ENCODE measurements at places on chromosomes 7 and 10. TPM values are rescaled to one million over a fixed set of nuclear protein-coding genes. Genes with fewer than 3 reads are reported as not detected.

DNA sequence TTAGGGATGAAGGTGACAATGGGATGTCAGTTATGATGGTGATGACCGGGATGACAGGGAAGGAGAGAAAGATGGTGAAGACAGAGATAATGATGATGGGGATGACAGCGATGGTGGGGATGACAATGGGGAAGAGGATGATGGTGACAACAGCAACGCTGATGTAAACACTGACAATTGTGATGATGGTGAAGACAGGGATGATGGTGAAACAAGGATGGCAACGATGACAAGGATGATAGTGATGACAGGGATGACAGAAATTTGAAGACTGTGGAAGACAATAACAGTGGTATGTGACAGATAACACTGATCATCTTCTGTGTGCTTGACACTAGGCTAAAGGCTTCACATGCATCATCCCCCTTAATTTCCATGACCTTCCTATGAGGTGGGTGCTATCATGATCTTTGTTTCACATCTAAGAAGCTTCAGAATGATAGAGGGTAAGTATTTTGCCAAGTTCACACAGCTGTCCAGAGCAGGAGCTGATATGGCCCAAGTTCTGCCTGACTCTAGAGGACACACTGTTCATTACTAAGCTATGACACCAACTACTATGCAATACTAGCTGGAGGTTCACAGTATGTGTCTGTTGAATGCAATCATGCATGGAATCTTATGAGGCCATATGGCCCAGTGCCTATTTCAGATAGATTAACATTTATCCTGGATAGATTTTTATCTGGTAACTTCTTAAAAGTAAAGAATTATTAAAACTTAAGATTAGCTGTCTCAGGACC is 105.6 kb downstream of the RNLS start:
- H3K27ac ChIP-seq: no peak overlapping the region
- DNase-seq: no peak
- H3K4me1 ChIP-seq: no peaks in the 10 kb centered on the region
- no peaks in the 10 kb centered on the region for H3K27me3 ChIP-seq
- H3K4me3 ChIP-seq: no peak overlapping the region

DNA sequence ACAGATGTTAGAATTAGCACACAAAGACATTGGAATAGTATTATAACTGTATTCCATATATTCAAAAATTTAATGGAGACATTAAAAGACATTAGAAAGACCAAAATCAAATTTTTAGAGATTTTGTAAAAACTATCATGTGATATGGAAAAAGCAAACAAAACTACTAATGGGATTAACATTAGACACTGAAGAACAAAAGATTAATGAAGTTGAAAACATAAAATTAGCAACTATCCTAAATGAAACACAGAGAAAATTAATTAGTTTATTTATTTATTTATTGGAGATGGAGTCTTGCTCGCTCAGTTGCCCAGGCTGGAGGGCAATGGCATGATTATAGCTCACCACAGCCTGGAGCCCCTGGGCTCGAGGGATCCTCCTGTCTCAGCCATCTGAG is 158.8 kb downstream of the DOCK4 start:
- H3K27ac ChIP-seq: no peak overlapping the region
- H3K36me3 ChIP-seq: no peaks in the 10 kb centered on the region
- H3K4me3 ChIP-seq: no peak overlapping the region
- no peaks in the 10 kb centered on the region for H3K27me3 ChIP-seq
- DNase-seq: no peak

Gene HTR5A
- total RNA-seq: not detected

GRCh38 chr7:130985361-130985760 is 251.4 kb upstream of the KLF14 start:
- H3K27ac ChIP-seq: peak overlapping the region; percentile 49
- peaks cover 73% of the 10 kb centered on the region for H3K4me1 ChIP-seq
- peaks cover 30% of the 10 kb centered on the region for H3K36me3 ChIP-seq
- H3K27me3 ChIP-seq: no peaks in the 10 kb centered on the region
- H3K4me3 ChIP-seq: no peak overlapping the region

Gene GRID2IP
- total RNA-seq: 0.39 TPM

Gene THSD7A
- not detected for total RNA-seq

GRCh38 chr7:131424219-131424822 is 96.6 kb downstream of the MKLN1 start:
- no peaks in the 10 kb centered on the region for H3K4me1 ChIP-seq
- no peak overlapping the region for H3K4me3 ChIP-seq
- peaks cover 8% of the 10 kb centered on the region for H3K36me3 ChIP-seq
- peak; percentile 59 for DNase-seq

DNA sequence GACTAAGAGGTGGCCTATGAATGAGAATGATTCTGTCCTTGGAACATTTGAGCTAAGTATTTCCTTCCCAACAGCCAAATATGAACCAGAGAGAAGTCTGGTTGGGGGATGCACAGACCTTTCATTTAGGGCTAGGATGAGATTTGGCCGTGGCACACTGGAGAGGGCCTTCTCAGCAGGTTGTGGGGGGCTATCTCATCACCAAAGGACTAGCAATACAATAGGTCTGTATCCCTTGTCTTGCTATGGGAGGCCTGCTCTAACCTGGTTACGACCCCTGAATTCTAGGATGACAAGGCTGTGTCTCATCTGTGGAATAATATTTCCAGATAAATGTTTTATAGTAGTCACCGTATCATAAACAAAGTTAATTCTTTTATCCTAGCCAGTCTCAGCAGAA is 133.0 kb downstream of the CHRM2 start:
- H3K4me3 ChIP-seq: no peak overlapping the region
- H3K36me3 ChIP-seq: no peaks in the 10 kb centered on the region
- no peak overlapping the region for H3K27ac ChIP-seq
- no peak for DNase-seq

Gene HOXA11
- total RNA-seq: not detected

- DNase-seq: no peak
- peaks cover 11% of the 10 kb centered on the region for H3K4me1 ChIP-seq
- peaks cover 18% of the 10 kb centered on the region for H3K27me3 ChIP-seq
- H3K4me3 ChIP-seq: no peak overlapping the region
Measured at GRCh38 chr10:70254778-70255328, 21.6 kb upstream of the PPA1 start.

- no peak for DNase-seq
- no peaks in the 10 kb centered on the region for H3K27me3 ChIP-seq
- H3K4me1 ChIP-seq: peaks cover 15% of the 10 kb centered on the region
- no peak overlapping the region for H3K4me3 ChIP-seq
Measured at GRCh38 chr10:84306751-84307384, 21.5 kb upstream of the CCSER2 start.

DNA sequence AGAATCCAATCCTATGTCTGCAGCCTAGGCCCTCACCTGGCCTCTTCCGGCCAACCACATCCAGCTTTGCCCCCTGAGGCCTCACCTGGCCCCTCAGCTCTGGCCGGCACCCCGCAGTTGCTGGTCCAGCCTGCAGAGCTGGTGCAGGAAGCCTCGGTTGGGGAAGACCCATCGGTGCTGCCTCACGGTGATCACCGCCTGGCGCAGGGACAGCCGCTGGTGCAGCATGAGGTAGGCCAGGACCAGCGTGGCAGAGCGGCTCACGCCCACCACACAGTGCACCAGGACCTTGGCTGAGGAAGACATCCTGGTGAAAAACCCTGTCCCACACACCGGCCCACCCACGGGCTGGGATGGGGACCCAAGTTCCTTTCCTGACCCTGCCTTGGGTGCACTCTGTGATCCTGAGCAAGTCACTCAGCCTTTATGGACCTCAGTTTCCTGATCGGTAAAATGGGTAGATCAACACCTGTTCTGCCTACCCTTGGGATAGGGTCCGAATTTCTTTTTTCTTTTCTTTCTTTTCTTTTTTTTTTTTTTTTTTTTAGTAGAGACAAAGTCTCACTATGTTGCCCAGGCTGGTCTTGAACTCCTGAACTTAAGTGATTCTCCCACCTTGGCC is 5.8 kb upstream of the SAMD8 start:
- H3K36me3 ChIP-seq: no peaks in the 10 kb centered on the region
- no peak overlapping the region for H3K27ac ChIP-seq
- peaks cover 11% of the 10 kb centered on the region for H3K4me1 ChIP-seq

Gene MRPL32
- total RNA-seq: 60.7 TPM

Gene GNGT1
- not detected for total RNA-seq

Gene HABP2
- total RNA-seq: not detected

DNA sequence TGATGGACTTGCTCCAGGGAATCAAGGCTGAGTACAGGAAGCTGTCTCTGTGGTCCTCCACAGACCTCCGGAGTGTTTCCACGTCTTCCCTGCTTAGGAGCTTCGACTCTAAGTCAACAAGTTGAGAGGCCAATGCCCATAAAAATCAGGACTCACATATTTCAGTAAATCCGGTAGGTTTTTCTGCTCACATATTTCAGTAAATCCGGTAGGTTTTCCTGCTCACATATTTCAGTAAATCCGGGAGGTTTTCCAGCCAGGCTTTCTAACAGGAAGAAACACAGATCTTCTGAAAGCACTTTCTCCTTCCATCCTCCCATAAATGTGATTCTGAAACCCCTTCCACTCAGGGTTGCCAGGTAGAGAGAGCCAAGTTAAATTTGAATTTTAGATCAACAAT is 340.1 kb upstream of the SHH start:
- H3K36me3 ChIP-seq: no peaks in the 10 kb centered on the region
- no peaks in the 10 kb centered on the region for H3K27me3 ChIP-seq

DNA sequence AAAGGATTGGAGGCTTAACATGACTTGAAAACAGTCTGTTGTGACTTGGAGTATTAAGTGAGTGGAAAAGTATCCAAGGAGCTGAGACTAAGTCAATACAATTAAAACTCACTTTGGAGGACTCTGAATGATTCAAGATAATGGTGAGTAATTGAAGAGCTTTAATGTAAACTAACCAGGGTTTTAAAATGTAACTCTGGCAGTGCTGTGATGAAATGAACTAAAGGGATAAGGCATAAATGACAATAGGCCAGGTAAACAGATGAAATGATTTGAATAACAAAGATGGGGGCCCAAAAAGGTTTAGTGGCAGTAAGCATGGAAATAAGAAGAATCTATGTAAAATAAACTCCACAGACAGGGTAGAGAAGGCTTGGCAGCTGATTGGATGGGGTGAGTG is 316.5 kb upstream of the CACNA2D1 start:
- no peak overlapping the region for H3K4me3 ChIP-seq
- H3K36me3 ChIP-seq: no peaks in the 10 kb centered on the region
- no peaks in the 10 kb centered on the region for H3K27me3 ChIP-seq
- DNase-seq: no peak

DNA sequence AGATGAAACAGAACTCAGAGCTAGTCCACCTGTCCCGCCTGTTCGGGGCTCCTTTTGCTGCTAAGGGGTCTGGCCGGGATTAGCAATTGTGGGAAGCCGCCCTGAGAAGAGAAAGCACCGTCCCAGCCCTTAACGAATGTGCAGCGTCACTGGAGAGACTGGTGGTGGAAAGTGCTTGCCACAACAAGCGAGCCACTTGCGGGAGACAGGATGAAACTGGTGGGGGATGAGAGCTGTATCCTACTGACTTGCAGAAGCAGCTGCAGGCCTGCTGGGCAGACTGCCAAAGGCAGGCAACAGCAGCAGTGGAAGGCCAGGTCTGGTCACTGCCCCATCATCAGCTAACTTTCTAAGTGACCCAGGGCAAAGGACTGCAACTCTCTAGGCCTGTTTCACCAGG is 95.4 kb downstream of the FAM53B start:
- peak overlapping the region; percentile 78 for H3K27ac ChIP-seq
- H3K36me3 ChIP-seq: peaks cover 11% of the 10 kb centered on the region
- H3K4me1 ChIP-seq: peaks cover 100% of the 10 kb centered on the region
- H3K4me3 ChIP-seq: peak overlapping the region; percentile 35
- DNase-seq: peak; percentile 42

GRCh38 chr7:108034586-108034985 is 31.6 kb upstream of the LAMB1 start:
- H3K4me3 ChIP-seq: no peak overlapping the region
- no peak overlapping the region for H3K27ac ChIP-seq
- no peak for DNase-seq
- H3K27me3 ChIP-seq: no peaks in the 10 kb centered on the region
- H3K4me1 ChIP-seq: no peaks in the 10 kb centered on the region

Gene CLEC2L
- total RNA-seq: not detected

- H3K27ac ChIP-seq: no peak overlapping the region
- no peak for DNase-seq
- no peaks in the 10 kb centered on the region for H3K27me3 ChIP-seq
- H3K36me3 ChIP-seq: no peaks in the 10 kb centered on the region
- no peaks in the 10 kb centered on the region for H3K4me1 ChIP-seq
- H3K4me3 ChIP-seq: no peak overlapping the region
Measured at GRCh38 chr7:51633596-51633995, 317.0 kb upstream of the COBL start.

- H3K4me3 ChIP-seq: no peak overlapping the region
- no peak overlapping the region for H3K27ac ChIP-seq
- no peaks in the 10 kb centered on the region for H3K4me1 ChIP-seq
- no peaks in the 10 kb centered on the region for H3K27me3 ChIP-seq
- DNase-seq: no peak
Measured at GRCh38 chr7:90025771-90026170, 128.5 kb upstream of the STEAP1 start.

- H3K36me3 ChIP-seq: no peaks in the 10 kb centered on the region
- peak overlapping the region; percentile 85 for H3K4me3 ChIP-seq
- peaks cover 40% of the 10 kb centered on the region for H3K4me1 ChIP-seq
- no peaks in the 10 kb centered on the region for H3K27me3 ChIP-seq
- DNase-seq: peak; percentile 18
Measured at GRCh38 chr7:144835155-144835611, 670 bp downstream of the TPK1 start.

DNA sequence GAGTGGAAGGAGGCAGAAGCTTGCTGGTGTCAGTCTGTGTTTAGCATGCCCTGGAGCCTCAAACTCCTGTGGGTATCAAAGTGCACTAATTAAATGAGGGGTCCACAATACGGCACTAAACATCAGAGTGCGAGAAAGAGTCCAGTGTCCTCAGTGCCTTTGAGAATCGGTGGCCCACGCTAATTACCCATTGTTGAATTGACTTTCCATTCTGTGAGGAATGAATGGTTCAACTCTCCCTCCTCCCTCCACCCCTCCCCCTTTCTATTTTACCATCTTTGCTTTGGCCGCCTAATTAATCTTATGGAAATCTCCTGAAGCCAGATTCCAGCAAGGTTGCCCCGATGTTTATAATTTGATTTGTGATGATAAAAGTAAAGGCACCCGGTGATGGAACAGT is 217.8 kb downstream of the TFEC start:
- H3K27ac ChIP-seq: no peak overlapping the region
- no peak overlapping the region for H3K4me3 ChIP-seq
- H3K4me1 ChIP-seq: no peaks in the 10 kb centered on the region
- H3K36me3 ChIP-seq: no peaks in the 10 kb centered on the region

GRCh38 chr7:26413007-26413691 is 121.5 kb downstream of the SNX10 start:
- no peak overlapping the region for H3K27ac ChIP-seq
- H3K36me3 ChIP-seq: no peaks in the 10 kb centered on the region
- H3K27me3 ChIP-seq: no peaks in the 10 kb centered on the region
- no peaks in the 10 kb centered on the region for H3K4me1 ChIP-seq
- no peak overlapping the region for H3K4me3 ChIP-seq
